ENCODE measurements at places on chromosomes 4 and X.

DNA sequence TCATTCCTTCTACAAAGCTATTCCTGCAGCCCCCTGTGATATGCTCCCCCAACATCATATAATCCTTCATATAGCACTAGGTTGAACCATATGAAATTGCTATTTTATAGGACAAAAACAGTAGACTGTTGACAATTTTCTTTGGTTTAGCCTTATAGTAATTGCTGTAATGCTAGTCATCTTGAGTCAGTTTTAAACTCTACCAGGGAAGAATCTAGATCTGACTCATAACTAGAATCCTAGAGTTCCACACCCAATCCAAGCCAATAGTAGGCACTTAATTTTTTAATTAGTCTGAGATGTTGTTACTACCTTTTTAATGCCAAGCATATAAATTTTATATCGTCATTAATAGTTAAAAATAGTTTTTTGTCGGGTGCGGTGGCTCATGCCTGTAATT, 136.8 kb downstream of the CHRNA9 start:
- no peak for DNase-seq

DNA sequence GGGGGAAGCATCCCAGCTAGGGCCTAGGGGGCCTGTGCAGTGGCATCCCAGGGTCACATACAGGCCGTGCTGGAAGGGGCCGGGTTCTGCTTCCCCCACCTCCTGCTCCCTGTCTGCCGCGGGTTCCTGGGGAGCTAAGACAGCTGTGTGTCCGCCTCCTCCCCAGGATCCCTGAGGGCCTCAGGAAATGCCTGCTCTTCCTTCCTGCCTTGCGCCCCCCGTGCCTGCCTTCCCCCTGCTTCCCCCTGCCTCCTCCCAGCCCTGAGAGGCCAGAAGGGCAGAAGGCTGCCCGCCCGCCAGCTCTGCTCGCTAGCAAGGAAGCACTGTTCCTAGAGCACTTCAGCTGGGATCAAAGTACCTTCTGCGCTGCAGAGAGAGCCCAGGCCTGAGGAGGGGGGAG, 2.9 kb upstream of the BGN start:
- no peak for DNase-seq

GRCh38 chr4:7423801-7424552, 10.8 kb downstream of the PSAPL1 start:
- DNase-seq: no peak

DNA sequence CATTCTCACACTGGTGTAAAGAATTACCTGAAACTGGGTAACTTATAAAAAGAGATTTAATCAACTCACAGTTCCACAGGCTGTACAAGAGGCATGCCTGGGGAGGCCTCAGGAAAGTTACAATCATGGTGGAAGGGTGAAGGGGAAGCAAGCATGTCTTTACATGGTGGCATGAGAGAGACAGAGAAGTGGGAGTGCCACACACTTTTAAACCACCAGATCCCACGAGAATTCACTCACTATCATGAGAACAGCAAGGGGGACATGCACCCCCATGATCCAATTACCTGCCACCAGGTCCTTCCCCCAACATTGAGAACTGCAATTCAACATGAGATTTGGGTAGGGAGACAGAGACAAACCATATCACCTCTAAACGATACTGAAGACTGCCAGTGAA, 23.0 kb downstream of the EPGN start:
- DNase-seq: no peak

- no peak for DNase-seq
Measured at GRCh38 chr4:36917413-36917812, 327.1 kb upstream of the NWD2 start.

GRCh38 chr4:104719539-104720230, 225.0 kb upstream of the CXXC4 start:
- no peak for DNase-seq

DNA sequence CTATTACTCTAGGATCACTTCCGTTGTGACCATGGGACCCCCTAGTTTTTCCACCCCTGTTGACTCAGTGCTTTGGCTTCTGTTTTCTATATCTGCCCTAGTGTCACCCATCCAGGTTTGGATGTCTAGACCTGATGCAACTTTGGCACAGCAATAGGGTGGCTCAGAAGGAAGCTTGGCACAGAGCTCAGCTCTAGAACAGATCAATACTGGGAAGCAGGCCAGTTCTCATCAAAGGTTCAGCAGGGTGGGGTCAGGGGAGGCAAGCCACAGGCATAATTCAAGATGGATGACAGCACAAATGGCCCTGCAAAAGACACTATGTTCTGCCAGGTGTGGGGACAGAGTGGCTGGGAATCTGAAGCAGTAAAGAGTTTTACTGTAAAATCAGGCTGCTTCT, 74.2 kb upstream of the EGFL6 start:
- DNase-seq: no peak

DNA sequence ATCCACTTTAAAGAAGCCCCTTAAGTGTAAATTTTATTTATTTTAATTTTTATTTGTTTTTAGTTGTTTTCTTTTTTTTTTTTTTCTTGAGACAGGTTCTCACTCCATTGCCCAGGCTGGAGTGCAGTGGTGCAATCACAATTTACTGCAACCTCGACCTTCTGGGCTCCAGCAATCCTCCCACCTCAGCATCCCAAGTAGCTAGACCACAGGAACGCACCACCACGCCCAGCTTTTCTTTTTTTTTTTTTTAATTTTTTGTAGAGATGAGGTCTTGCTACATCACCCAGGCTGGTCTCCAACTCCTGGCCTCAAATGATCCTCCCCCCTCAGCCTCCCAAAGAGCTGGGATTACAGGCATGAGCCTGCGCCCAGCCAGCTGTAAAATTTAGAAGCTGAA, 6.0 kb downstream of the SAT1 start:
- DNase-seq: no peak

DNA sequence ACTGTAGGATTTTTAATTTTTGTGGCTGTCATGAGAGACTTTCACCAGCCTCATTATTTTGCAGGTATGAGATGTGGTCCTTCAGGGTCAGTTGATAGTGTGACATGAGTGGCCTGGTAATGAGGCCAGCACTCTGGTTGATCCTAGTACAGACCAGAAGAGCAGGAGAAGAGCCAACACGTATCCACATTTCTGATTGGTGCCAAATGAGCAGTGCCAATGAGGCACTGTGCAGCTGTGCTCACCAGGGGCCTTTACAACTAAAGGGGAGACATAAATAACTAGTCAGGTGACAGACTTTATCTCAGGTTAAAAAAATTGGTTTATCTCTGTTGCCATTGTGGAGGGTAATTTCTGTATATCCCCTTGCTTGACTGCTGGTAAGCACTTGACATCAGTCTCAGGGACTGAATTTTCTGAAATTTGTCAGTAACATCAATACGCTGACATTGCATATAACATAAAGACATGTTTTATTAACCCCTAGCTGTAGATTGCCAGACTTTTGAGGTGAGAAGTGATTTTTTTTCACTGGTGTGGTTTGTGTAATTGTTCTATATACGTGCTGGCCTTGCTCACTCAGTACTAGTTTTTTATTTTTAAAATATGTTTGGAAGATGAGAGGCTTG, 101.2 kb downstream of the AFF1 start:
- DNase-seq: no peak

GRCh38 chr4:146183209-146183608, 7.7 kb downstream of the LSM6 start:
- no peak for DNase-seq

DNA sequence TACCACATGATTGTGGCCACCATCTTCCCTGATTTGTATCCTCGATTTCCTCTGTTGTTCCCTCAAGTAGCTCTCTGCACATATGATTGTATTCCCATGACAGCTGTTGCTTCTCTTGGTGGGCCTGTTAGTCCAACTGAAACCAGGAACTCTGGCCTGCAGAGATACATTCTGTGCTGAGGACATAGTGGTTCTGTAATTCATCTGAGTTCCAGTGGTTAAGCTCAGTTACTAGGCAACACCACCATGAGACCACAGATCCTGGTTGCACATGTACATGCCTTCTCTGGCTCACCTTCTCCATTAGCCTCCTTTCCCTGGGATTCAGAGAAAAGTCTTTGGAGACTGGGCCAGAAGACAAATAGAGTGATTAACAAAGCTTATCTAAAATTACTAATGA, 172.1 kb upstream of the SLC7A11 start:
- DNase-seq: no peak

GRCh38 chrX:42392846-42393245, 385.1 kb downstream of the PPP1R2C start:
- DNase-seq: no peak

DNA sequence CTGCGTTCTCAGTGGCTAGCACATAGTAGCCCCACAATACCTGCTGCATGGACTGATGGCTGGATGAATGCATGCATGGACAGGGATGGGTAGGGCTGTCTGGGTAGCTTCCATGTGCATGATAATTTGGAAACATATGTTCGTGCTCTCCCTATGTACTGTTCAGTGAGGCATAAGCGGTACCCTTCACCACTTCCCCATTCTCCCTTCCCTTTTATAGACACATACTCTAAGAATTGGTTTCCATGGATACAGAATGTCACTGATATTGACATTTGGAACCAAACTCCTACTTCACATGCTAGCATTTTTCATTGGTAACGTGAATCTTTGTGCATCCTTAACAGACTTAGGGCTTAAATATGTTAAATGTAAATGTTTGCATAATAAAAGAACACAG, 20.4 kb downstream of the USP46 start:
- no peak for DNase-seq

GRCh38 chrX:155745792-155746191, 133.0 kb upstream of the TMLHE start:
- DNase-seq: no peak

DNA sequence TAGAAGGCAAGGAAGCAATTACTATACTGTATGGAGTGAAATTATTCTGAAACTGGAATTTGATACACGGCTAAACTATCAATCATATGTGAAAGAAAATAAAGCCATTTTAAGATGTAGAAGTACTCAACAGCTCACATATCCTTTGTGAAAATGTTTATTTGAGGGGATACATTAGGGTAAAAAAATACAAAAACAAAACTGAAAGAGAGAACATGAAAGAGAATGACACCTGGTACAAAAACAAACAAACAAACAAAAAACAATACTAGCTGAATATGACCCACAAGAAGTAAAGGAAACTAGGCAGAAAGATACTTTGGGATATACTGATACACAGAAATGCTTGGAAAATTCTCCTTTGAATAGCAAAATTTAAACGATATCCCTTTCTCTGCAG, 20.8 kb upstream of the AREG start:
- no peak for DNase-seq

- no peak for DNase-seq
Measured at GRCh38 chr4:150126201-150126863, 48.1 kb downstream of the DCLK2 start.

GRCh38 chr4:6591781-6592180, 16.8 kb downstream of the MAN2B2 start:
- DNase-seq: no peak

DNA sequence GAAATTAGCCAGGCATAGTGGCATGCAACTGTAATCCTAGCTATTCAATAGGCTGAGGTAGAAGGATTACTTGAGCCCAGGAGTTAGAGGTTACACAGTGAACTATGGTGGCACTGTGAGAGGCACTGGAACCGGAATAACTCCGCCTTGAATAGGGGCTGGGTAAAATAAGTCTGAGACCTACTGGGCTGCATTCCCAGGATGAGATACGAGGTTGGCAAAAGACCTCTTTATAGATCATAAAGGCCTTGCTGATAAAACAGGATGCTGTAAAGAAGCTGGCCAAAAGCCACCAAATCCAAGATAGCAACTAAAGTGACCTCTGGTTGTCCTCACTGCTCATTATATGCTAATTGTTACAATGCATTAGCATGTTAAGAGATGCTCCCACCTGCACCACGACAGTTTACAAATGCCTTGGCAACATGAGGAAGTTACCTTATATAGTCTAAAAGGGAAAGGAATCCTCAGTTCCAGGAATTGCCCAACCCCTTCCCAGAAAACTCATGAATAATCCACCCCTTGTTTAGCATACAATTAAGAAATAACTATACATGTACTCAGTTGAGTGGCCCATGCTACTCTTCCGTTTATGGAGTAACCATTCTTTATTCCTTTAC, 88.6 kb downstream of the CENPC start:
- DNase-seq: no peak

DNA sequence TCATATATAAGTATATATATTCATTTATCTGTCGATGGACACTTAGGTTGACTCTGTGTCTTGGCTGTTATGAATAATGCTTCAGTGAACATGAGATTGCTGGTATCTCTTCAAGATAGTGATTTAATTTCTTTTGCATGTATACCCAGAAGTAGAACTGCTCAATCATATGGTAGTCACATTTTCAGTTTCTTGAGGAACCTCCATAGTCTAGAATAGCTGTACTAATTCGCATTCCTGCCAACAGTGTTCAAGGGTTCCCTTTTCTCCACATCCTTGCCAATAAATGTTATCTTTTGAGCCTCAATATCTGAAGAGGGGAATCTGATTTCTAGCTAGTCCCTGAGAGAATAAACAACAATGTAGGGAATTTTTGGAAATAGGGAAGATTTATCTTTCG, 32.4 kb upstream of the CCNG2 start:
- DNase-seq: no peak

DNA sequence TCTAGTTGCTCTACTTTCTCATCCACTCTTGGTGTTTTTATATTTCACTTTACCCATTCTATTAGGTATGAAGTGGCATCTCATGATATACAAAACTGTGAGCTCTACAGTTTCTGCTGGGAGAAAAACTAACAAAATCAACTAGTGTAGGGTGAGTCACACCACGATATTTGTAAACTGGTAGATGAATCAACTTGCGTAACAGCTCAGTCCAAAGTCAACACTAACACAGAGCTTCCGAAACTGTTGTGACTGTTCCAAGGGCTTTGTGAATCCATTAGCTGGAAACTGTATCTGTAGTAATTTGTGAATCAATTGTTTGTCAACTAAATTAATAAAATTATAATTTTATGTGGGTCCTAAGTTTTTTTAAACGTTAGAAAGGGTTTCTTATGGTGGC, 119.8 kb upstream of the TSPAN5 start:
- no peak for DNase-seq

DNA sequence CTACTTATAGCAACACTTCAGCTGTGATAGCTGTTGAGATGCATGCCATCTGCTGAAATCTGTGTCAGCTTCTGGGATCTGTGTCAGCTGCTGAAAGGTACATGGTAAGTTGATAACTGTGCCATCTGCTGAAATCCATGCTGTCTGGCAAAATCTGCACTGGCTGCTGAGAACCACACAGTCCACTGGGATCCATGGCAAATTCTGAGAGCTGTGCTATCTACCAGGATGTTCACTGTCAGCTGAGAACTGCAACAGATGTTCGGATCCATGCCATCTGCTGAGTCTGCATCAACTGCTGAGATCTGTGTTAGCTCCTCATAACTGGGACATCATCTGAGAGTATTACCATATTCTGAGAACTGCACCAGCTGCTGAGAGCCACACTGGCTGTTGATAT, 430.5 kb upstream of the POU3F4 start:
- DNase-seq: no peak

GRCh38 chr4:3781997-3782930, 16.1 kb downstream of the ADRA2C start:
- no peak for DNase-seq

- DNase-seq: no peak
Measured at GRCh38 chr4:170109586-170110284, 20.0 kb upstream of the AADAT start.

GRCh38 chrX:78237127-78237526, 90.3 kb downstream of the CYSLTR1 start:
- DNase-seq: no peak

Measured in DND-41 (cell line).